ENCODE measurements at places on chromosomes 11 and 22. TPM values are rescaled to one million over a fixed set of nuclear protein-coding genes. Genes with fewer than 3 reads are reported as not detected.

- no peak for DNase-seq
Observed at GRCh38 chr11:43941257-43941994, 1.0 kb upstream of the C11orf96 start.

DNA sequence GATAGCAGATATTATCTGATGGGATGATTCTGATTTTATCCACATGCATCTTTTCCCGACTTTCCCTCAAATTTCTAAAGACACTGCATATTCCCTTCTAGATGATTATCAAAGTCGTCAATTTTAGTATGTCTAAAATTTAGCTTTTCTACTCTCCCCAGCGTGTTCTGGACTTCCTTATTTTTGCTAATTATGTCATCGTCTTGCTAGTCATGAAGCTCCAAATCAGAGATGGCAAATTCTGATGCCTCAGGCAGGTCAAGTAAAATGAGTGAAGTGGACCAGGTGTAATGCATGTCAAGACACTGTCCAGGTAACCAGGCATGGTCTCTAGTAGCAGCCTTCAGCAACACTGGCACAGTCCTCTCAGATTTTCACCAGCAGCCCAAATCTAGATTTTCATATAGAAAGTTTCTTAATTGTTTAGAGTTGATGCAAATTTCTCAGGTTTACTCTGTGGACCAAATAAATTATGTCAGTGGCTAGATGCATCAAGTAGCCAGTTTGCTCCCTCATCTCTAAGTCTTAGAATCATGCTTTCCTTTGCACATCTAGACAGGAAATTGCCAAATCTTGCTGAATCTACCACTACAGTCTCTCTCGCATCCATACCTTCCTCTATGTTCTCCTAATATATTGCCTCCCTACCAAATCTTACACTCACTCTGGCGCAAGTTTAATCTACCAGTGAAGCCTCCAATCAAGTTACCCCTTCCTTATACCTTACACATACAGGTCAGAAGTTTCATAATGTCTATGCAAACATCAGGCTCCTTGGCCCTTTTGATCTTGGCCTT, 10.6 kb downstream of the HSD17B12 start:
- DNase-seq: no peak

GRCh38 chr11:44978274-44978960, 27.7 kb upstream of the TP53I11 start:
- DNase-seq: no peak

GRCh38 chr11:80837051-80837450, 1396.2 kb upstream of the TENM4 start:
- no peak for DNase-seq

DNA sequence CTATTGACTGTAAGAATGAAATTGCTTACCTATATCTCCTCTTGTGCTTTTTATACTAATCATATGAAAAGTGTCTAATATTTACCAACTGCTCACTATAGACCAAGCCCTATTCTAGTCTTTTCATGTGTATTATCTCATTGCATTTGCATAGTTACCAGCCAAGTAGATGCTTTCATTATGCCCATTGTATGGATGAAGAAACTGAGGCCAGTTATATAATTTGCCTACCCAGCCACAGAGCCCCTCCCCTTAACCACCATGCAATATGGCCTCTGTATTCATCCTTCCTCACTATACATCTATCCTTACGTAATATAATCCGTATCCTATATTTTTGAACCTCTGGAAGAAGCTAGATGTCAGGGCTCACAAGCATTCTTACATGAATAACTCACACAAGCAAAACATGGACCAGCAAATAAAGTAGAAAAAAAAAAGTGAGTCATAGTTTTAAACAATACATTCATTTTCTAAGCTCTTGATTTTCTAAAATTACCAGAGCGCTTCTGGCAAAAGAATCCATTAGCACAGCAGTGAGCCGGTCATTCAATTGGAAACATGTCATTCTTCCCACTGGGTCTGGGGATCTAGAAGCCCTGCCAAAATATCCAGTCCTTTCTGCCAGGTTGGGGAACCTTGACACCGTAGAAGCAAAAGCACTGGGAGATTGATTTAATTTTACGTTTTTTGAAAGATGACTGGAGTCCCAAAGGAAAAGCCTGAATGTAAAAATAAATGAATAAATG, 80.0 kb downstream of the C11orf91 start:
- DNase-seq: no peak

DNA sequence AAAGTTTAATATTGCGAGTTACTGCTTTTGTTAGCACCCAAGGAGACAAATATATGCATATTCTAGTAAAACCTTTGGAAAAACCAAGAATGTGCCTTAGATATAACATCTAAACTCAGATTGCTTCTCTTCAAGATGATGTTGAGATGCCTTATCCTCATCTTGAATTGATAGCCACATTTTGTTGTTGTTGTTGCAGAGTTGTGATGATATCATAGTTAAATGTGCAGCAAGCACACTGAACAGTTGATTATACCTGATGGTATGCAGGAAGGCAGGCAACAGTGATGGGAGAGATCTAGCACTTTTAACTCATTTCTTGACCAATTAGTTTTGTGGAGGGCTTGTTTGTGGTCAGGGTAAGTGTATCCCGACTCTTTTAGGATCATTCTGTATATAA, 48.0 kb downstream of the KDM2A start:
- no peak for DNase-seq

DNA sequence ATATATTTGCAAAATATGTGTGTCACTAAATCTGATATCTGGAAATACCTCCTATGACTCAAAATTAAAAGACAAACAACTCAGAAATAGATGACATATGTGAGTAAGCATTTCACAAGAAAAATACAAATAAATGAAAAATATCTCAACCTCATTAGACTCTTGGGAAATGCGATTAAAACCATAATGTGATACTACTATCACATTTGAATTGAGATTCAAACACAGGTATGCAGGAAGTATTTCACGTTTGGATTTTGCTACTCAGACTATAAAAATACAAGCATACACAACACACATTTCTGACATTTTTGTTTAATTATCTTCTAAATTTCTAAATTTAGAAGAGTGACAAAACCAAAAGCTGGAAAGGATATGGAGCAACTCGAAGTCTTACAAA, 811.9 kb upstream of the LRRC4C start:
- DNase-seq: no peak

DNA sequence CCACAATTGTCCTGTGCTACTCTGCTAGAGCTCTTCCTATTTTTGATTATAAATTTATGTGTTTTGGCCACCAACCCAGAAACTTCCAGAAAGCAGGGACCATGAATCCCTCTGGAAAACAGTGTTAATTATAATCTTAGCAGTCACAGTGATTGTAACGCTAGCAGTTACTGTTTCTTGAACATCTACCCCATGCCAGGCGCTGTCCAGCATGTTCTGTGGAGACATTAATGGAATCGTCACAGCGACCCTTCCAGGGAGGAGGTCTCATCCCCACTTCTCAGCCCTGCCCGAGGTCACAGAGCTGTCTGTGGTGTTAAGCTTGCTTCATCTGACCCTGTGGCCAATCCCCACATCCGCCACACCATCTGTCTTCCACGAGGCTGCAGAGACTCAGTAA, 13.9 kb upstream of the PNPLA5 start:
- DNase-seq: no peak

DNA sequence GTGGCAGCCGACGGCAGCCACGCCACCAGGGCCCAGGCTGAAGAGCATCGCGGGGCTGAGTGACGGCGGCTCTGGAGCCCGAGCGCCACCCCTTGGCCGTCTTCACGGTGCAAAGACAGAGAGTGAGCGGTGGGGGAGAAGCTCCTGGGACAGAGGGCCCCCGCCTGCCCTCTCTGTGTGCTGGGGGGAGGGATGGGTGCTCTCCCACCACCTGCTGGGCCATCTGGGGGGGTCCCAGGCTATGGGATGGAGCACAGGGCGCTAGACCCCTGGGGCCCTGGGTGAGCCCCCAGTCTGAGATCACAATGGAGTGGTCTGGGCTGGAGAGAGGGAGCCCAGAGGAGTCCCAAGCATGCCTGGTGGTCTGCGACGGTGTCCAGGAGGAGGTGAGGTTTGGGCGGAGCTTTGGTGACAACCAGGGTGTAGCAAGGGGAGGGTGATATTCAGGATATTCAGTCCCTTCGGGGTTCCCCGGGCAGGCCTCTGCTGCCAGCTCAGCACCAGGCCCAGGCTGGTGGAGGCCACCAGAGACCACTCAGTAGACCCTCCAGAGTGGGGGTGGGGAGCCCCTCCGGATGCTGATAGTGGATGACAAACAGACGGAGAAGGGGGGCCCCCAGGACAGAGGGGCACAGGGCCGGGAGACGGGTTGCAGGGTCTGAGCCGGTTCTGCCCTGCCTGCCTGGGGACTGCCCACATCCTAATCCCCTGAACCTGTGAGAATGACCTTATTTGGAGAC, 78.1 kb upstream of the PRR5 start:
- no peak for DNase-seq

DNA sequence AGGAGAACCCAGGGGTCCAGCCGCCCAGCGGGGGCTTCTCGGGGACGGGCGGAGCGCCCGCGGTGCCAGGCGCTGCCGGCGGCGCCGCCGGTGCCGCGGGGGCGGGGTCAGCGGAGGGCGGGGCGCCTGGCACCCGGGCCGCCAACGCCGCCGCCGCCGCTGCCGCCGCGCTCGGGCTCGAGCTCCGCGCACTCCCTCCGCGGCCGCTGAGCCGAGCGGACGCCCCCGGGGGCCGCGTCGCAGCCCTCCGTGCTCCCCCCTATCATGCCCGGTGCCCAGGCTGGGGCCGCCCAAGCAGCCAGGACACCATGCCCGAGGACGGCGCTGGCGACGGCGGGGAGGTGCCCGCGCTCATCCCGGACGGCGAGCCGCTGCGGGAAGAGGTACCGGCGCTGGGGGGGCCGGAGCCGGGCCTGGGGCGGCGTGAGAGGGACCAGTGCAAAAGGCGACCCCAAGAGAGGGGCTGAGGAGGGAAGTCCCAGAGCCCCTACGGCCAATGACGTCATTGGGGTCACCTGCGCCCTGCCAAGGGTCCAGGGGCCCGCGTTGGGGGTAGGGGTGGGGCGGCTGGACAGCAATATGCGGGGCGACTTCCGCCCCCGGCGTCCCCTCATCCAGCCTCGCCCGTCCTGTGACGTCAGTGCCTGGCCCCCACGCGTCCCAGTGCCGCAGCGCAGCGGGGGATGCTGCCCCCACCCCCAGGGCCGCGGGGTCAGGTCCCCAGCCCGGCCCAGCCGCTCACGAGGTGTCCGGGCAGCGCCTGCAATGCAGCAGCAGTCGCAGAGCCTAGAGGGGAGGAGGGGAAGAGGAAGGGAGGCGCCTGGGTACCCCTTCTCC, at the start of gene TMEM151A:
TSS of gene TMEM151A (plus strand) at position 189 of the 837 bp plus-strand sequence. CDS start at position 309, 120 bp downstream.
- no peak for DNase-seq

DNA sequence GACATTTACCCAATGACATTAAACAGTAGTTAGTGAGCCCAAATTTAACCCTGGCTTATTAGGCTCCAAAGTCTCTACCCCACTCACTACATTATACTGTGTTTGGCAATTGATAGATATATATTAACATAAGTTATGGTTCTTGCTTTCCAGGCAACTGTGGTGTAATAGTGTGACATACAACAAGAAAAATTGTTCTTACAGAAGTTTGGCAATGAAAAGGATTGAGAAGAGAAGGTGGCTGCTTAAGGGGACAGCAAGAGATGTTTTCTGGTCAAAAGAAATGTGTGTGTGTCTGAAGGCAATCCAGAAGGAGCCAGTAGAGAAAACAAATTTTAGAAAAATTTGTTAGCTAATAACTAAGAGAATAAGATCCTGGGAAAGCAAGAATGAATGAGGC, 132.4 kb downstream of the SWAP70 start:
- DNase-seq: no peak

DNA sequence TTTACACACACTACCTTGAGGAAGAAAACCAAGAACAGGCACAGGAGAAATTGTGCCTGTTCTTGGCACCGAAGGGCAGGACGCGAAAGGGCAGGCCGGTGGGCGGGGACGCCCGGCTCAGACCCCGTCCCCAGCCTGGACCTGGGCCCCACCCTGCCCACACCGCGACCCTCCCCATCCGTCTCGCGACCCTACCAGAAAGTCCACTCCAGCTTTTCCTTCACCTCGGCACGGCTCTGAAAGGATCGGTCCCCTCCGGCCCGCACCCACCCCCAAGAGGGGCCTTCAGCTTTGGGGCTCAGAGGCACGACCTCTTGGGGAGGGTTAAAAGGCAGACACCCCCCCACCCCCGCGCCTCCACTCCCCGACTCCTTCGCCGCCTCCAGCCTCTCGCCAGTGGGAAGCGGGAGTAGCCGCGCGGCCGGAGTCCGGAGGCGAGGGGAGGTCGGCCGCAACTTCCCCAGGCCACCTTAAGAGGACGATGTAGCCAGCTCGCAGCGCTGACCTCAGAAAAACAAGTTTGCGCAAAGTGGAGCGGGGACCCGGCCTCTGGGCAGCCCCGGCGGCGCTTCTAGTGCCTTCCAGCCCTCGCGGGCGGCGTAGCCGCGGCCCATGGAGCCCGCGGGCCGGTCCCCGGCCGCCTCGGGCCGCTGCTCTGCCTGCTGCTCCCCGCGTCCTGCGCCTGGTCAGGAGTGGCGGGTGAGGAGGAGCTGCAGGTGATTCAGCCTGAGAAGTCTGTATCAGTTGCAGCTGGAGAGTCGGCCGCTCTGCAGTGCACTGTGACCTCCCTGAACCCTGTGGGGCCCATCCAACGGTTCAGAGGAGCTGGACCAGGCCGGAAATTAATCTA, 4.4 kb downstream of the SEC14L6 start:
- DNase-seq: no peak

- no peak for DNase-seq
Observed at GRCh38 chr11:94194712-94195111, 66.1 kb downstream of the PANX1 start.

GRCh38 chr22:29855611-29856181, 17.6 kb upstream of the ASCC2 start:
- DNase-seq: no peak

GRCh38 chr11:6202041-6202440, 3.0 kb downstream of the OR52W1 start:
- DNase-seq: no peak

Gene P4HA3
- total RNA-seq: 0.25 TPM

Gene TEX12
- 0.31 TPM for total RNA-seq

Gene TPST2
- total RNA-seq: 15.7 TPM

Gene UCP2
- 46.7 TPM for total RNA-seq

Gene AIFM3
- total RNA-seq: 184 TPM

Gene BEST1
- total RNA-seq: 0.64 TPM

Gene NF2
- 41.5 TPM for total RNA-seq

Gene NNMT
- total RNA-seq: 42.2 TPM

Gene SLC17A6
- not detected for total RNA-seq

Gene RGL4
- not detected for total RNA-seq

Gene EIF4ENIF1
- 27.1 TPM for total RNA-seq

Gene OR10A2
- not detected for total RNA-seq

Gene RIMBP3C
- 0.28 TPM for total RNA-seq

Gene TUB
- 2.2 TPM for total RNA-seq

Gene GGT5
- total RNA-seq: 3.7 TPM

Gene VSIG2
- 228 TPM for total RNA-seq
